Posterior vena cava (tissue), 2 donors: ENCODE measurements at places on chromosomes 5 and 9. TPM values are rescaled to one million over a fixed set of nuclear protein-coding genes. Genes with fewer than 3 reads are reported as not detected.
A peak's percentile ranks its signal among the peaks of the same experiment; 100 is the strongest.

SLC25A2 gene
- 0.46 TPM for total RNA-seq

THOC3 gene
- total RNA-seq: 16.4 TPM

- DNase-seq: peak; percentile 94
Observed at GRCh38 chr9:131650254-131650653, 89.6 kb downstream of the RAPGEF1 start.

GRCh38 chr5:173835131-173835530 lies 53.0 kb upstream of the CPEB4 start:
- DNase-seq: no peak

INSYN2B gene
- 0.19 TPM for total RNA-seq

DNA sequence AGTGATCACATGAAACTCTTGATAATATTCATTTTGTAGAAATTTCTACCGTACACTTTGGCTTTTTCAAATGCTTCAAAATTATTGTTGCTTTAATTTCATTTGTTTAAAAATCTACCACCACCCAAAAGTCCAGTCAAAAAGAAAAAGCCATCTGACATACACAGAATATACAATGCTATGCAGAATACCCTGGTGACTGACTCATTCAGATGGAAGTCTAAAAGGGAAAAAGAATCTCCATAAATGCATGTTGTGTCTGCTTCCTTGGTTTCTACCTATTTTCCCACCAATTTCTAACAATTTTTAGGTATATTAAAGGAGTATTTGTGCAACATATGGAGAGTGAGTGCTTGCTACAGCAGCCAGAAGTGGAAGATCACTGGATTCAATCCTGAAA lies 9.3 kb upstream of the RAPGEF6 start:
- no peak for DNase-seq

DNA sequence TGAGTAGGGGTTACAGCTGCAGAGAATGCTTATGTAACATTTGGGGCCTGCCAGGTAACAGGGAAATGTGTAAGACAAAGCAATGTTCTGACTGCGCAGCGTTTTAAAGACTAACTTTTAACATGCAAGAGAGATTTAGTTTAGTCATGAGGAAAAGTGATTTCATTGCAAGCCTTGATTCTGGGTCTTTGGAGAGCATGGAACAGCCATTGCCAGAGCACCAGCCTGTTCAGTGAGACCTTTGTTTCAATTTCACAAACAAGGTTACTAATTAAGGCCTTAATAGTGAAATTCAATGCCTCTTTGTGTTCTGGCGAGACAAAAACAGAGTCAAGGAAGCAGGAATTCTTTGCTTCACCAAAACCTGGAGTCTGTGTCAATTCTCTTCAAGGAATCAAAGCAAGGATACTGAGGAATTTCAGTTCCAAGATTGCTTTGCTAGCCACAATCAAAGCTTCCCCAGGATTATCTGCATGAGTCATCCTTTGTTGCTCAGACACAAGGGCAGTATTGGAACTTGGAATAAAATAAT lies 14.4 kb downstream of the CKMT2 start:
- no peak for DNase-seq

DNA sequence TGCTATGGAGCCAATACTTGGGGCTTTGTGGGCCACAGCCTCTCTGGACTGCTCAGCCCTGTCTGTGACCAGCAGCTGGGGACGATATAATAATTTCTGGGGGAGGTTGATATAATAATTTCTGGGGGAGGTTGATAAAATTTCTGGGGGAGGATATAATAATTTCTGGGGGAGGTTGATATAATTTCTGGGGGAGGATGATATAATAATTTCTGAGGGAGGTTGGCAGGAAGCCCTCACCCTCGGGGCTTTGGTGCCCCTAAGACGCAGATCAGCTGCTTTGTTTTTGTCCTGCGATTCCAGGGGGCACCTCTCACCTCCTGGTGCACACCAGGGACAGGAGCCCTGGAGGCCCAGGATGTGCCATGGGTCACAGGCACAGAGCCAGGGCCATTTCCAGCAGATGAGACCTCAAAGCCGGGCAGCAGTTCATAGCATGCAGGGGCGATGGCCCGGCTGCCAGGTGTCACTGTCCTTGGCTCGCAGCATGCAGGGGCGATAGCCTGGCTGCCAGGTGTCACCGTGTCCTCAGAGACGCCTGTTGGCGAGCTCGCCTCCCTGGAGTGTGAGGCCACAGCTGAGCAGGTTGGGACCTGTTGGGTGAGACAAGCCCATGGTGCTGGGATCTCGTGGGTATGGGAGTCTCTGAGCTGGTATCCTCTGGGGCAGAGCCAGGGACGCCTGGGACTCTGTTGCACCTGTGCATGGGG lies 3.8 kb upstream of the TOR4A start:
- no peak for DNase-seq

SPINK13 gene
- total RNA-seq: not detected

GRCh38 chr5:134153241-134153640 lies 23.5 kb downstream of the SKP1 start:
- DNase-seq: no peak

GABRP gene
- 0.29 TPM for total RNA-seq

GRCh38 chr5:177494346-177495195 lies 2.8 kb downstream of the PDLIM7 start:
- peak; percentile 96 for DNase-seq

DNA sequence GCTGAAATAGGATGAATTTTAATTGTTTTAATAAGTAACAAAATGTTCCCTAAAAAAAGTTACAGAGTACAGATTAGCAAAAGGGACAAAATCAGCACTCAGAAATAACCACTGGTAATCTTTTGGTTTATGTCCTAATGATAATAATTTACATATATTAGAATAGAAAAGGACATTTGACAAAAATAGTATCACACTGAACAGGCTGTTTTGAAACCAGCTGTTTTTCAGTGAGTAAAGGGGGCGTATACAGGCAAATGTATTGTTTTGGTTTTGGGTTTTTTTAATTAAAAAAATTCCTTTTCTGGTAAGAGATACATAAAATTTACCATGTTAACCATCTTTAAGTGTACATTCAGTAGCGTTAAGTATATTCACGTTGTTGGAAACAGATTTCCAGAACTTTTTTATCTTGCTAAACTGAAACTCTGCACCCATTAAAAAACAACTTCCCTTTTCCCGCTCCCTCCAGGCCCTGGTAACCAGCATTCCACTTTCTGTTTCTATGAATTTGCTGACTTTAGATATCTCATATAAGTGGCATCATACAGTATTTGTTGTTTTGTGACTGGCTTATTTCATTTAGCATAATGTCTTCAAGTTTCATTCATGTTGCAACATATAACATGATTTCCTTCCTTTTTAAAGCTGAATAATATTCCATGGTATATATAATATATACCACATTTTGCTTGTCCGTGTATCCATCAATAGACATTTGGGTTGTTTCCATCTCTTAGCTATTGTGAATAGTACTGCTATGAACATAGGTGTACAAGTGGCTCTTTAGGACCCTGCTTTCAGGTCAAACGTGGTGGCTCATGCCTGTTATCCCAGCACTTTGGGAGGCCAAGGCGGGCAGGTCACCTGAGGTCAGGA lies 20.6 kb upstream of the LARP1 start:
- DNase-seq: no peak

- no peak for DNase-seq
Observed at GRCh38 chr9:106156465-106156864, 462.1 kb downstream of the TMEM38B start.

GRCh38 chr9:18126831-18127498 lies 347.0 kb upstream of the ADAMTSL1 start:
- DNase-seq: no peak

DNA sequence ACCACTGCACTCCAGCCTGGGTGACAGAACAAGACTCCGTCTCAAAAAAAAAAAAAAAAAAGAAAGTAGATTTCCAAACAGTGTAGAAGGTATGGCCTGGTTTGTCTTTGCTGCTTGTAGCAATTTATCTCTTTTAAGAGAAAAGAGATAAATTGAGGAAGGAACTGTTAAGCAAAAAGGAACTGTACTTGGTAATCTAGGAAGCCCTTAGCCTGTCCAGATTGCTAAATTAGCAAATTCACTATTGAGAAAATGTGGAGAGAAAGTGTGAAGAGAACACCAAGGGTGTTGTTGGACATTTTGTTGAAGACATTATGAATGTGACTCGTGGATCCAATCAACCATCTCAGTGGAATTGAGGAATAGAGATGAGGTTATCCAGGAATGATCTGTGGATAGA lies 13.0 kb upstream of the SUSD3 start:
- DNase-seq: no peak

DNA sequence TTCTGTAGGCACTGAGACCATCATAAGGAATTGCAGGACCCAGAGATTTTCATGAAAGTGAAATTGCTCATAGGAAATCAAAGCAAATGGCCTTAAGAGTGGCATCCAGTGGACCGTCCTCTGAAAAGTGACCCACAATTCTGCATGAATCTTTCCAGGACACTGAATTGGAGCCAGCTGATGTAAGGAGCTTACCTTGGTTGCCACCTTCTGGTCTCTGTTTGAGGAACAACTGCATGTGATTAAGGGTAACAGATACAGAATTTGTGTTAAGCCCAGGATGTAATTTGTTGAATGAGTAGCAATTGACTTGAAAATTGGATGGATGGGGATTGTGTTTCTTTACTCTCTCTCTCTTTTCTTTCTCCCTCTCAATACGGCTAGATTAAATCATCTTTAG lies 49.9 kb upstream of the GAS1 start:
- no peak for DNase-seq

DNA sequence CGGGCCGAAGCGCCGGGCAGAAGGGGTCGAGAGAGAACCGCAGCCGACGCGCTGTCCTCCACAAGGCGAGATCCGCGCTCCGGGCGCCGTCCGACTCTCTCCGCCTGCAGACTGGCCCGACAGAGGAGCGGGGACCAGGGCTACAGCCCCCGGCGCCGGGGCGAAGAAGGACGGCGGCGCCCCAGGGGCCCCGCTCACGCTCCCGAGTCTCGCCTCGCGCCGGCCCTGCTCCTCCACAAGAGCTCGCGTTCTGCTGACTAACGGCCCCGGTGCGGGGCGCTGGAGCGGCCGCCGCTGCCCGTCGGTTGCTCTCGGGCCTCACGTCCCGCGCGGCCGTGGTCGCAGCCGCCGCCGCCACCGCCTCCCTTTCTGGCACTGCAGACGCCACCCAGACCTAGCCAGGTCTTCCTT lies 338 bp downstream of the ABHD17B start:
- DNase-seq: no peak

DNA sequence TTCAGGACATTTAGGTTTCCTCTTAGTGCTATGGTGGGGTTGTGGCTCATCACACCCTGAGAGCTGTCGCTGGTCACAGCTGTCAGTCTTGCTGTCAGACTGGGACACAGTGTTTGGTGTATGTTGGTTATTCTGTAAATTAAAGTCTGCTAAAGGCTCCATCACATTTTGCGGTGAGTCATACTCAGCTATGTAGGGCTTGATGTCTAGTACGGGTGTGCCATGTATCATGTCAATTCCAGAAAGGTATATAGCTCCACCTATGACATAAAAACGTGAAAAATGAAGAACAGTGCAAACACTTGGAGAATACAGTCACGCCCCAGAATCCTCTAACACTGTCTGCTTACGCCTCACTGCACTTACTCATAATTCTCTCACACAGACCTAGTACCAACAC lies 11.9 kb downstream of the TRMO start:
- no peak for DNase-seq

BSPRY gene
- total RNA-seq: 0.14 TPM

GRCh38 chr9:71322311-71322710 lies 200.9 kb upstream of the TRPM3 start:
- no peak for DNase-seq

DNA sequence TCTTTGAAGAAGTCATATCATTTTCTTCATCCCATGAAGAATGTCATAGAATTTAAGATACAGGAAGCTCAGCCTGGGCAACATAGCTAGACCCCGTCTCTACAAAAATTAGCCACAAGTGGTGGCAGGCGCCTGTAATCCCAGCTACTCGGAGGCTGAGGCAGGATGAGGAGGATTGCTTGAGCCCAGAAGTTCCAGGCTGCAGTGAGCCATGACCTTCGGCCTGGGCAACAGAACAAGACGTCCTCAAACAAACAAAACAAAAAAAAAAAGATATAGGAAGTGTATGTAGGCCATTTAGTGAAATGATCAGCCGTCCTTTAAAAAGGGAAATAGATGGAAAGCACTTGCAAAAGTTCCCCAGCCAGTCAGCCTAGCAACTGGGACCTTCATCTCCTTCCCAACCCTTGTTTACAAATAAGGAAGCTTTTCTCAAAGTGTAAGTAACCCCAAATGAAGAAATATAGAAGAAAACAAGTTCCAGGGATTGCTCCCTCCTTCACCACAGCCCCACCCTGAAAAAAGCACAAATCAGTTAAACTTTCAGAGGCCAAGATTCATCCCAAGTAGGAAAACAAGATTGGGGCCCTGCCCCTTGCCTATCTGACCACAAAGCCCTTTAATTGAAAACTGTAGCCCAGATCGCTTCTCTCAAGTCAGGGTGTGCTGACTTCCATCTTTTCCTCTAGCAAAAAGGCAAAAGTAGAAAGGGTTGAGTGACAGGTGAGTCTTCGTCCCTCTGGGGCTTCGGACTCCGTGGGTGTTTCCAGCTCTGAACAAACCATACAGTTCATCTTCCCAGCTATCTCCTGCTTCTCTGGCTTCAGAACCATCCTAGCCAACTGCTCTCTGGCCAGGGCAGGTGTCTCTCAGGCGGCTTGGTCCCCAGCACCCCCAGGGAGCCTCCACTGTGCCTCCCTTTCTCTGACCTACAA lies 1.2 kb downstream of the SLC31A2 start:
- no peak for DNase-seq

SLC28A3 gene
- total RNA-seq: 0.19 TPM

GRCh38 chr5:94911276-94911675 lies 292.8 kb downstream of the SLF1 start:
- no peak for DNase-seq

DNA sequence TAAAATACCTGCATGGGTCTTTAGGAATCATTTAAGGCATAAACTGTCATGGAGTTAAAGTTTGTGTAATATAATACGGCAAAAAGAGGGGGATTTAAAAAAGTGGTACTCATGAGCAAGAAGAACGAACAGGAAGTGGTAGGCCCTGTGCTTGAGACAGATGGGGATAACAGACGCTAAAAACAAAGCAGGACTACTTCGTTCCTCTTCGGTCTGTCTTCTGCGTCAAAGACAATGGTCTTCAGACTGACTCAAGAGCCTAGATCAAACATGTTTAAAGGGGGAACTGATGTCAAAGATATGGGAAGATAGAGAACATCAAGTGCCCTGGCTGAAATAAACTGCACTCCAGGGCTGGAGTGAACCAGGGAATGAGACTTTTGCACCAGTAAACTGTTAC lies 59.8 kb upstream of the RFX3 start:
- DNase-seq: no peak

- no peak for DNase-seq
Observed at GRCh38 chr5:60830581-60831127, 13.4 kb downstream of the ELOVL7 start.

GRCh38 chr5:80083101-80083890 lies 48.1 kb downstream of the THBS4 start:
- no peak for DNase-seq

C1QTNF3 gene
- 11.9 TPM for total RNA-seq

HRCT1 gene
- 4.8 TPM for total RNA-seq

- DNase-seq: no peak
Observed at GRCh38 chr9:120820095-120820494, 22.6 kb downstream of the PSMD5 start.

GRCh38 chr5:76145945-76146344 lies 62.8 kb downstream of the SV2C start:
- no peak for DNase-seq

SLC36A3 gene
- total RNA-seq: not detected
